NCI-H774 (cell line): ENCODE measurements at places on chromosomes 11 and 22.

DNA sequence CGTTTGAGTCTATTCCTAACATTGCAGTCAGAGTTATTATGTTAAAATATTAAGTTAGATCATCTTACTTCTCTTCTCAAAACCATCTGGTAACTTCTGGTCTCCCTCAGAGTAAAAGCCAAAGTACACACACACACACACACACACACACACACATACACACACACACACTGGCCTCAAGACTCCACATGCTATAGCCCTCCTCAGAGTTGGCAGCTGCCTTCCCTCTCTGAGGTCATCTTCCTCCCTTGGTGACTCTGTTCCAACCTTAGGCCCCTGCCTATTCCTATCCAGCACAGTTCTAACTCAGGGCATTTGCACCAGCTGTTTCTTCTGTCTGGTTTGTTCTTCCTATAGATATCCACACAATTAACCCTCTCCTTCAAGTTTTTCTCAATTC is 272.0 kb upstream of the SESN3 start:
- no peak for DNase-seq

GRCh38 chr22:50606165-50606945 is 5.8 kb downstream of the MAPK8IP2 start:
- no peak for DNase-seq

DNA sequence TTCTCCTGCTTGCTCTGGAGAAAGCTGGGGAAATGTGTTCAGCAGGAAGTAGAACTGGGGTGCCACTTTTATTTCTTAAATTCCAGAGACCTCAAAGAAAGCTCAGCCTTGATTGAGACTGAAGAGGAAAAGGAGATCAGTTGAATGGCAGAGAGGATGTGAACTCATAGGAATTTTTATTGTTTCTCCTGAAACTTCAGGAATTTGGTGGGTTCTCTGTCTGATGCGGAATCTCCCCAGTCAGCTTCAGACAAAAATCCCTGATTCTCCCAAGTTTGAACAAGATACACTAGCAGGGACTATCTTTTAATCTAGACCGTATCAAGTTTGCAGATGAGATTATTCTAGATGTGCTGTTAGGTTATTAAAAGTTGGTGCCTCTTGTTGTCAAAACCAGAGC is 23.0 kb downstream of the EHF start:
- no peak for DNase-seq

DNA sequence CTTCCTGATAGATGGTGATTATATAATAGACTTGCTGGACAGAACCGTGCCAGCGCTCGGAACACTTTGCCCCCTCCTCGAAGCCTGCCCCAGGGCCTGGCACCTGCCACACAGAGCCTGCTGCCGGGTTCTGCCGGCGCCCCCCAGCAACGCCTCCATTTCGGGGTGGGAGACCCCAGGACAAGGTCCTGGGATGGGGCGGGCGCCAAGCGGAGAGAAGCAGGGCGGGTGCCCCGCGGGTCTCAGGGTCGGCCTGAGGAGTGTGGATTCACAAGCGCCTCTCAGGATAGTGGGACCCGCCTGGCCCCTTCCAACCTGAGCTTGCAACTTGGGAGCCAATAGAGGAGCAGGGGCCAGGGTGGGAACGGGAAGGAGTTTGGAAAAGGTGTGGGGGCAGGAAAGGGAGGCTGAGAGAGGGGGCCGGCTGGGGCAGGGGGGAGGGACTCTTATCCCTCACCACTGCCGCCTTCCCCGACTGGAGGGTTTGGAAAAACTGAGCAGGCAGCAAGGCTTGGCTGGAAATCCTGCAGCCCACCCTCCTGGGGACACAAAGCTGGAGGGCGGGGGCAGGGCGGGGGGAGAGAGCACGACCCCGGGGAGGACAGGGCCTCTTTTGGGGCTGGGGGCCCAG is 3.3 kb upstream of the BCL9L start:
- DNase-seq: peak; percentile 71

GRCh38 chr11:36753960-36754359 is 155.9 kb upstream of the RAG2 start:
- DNase-seq: no peak

DNA sequence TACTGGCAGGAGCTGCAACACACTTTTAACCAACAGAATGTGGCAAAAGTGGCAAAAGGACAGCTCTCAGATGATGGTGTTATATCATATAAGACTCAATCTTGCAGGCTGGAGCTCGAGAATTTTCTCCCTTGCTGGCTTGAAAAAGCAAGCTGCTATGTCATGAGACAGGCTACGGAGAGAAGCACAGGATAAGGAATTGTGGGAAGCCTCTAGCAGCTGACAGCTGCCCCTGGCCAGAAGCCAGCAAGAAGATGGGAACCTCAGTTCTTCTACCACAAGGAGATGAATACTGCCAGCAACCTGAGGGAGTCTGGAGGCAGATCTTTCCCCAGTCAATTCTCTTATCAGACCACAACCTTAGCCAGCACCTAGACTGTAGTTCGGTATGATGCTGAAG is 24.6 kb downstream of the FXYD6 start:
- DNase-seq: no peak

DNA sequence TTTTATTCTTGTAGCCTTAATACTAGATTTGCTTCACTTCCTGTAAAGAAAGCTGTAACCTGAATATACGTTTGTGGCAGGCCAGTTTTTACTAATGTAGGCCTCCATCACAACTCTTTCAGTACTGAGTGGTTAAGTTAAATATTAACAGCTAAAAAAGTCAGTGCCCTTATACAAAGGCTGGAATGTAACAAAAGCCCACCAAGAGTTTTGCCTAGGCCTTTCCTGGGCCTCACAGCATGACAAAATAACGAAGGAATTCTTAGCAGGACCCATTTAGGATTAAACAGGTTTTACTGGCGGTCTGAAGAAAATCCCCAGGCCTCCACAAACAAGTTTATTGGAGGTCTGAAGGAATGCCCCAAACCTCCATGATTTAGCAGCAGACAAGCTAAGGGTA is 43.7 kb downstream of the PIWIL3 start:
- no peak for DNase-seq

DNA sequence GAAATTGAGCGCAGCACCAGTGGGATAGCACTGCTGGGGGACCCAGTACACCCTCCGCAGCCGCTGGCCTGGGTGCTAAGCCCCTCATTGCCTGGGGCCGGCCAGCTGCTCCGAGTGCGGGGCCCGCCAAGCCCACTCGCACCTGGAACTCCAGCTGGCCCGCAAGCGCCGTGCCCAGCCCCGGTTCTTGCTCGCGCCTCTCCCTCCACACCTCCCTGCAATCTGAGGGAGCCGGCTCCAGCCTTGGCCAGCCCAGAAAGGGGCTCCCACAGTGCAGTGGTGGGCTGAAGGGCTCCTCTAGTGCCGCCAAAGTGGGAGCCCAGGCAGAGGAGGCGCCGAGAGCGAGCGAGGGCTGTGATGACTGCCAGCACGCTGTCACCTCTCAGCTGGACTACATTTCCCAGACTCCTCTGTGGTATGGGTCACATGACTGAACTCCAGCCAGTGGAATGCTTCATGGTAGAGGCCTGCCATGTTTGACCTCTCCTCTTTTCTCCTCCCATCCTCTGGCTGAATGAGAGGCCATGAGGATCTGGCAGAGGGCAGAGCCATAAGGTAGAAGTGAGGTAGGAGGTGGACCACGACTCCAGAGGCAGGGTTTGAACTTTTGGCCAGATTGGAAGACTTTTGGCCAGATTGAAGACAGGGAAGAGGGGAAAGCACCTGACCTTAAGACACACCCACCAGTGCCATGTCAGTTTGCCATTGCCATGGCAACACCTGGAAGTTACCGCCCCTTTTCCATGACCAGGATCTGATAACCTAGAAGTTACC is 6.2 kb downstream of the MRGPRD start:
- peak; percentile 20 for DNase-seq

DNA sequence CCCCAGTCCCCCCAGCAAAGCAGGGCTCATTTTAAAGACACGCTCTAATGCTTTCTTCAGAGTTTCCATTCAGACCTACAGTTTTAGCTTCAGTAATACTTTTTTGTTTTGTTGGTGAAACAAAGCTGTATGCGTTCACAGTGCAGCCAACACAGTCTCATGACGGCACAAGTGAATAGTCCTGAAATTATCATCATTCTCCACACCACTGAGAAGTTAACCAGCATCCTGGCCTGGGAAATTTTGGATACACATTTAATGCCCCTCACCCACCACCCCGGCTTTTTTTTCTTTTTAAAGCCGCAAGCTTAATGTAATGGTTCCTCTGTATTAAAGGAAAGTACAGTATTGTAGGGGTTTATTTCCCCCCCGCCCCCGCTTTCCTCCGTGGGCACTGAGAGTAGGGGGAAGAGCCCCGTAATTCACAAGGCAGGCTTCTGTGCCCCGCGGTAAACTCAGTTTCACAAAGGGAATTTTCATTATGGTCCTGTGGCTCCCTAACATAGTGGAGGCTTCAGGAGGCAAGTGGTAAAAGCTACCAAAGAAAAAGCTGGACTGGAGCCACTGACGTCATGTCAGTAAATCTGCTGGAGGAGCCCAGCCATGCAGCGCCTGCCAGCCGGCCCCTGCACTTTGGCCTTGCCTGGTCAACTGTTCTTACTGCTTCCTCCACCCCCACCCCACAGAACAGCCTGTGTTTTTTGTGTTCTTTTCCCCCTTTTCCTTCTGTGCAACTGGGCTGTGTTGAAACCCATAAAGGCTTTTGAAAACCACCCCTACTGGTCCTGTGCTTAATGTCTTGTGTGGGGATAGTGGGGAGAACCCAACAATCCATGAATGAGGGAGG is 18.2 kb downstream of the TEAD1 start:
- peak; percentile 30 for DNase-seq
